IMR-90 (cell line): ENCODE measurements at places on chromosomes 11 and 22. TPM values are rescaled to one million over a fixed set of nuclear protein-coding genes. Genes with fewer than 3 reads are reported as not detected.

Gene OR2D2
- total RNA-seq, result 0.28 and 0.36 TPM in 2 replicates

Gene OR6A2
- total RNA-seq, result 0.56 and 0.72 TPM in 2 replicates

Gene SCARF2
- 3.4 and 4.2 TPM in 2 replicates for total RNA-seq

Gene APOA4
- total RNA-seq, result not detected in 2 replicates

Gene KDM4D
- 0.90 and 1.1 TPM in 2 replicates for total RNA-seq

Gene CDKN1C
- total RNA-seq, result 1.6 and 2.2 TPM in 2 replicates

Gene OAF
- total RNA-seq, result 9.9 and 10.8 TPM in 2 replicates

Gene MPPED2
- total RNA-seq, result not detected in 2 replicates

Gene RIMBP3B
- 0.18 and 0.28 TPM in 2 replicates for total RNA-seq

Gene APOBEC3G
- total RNA-seq, result 6.7 and 7.0 TPM in 2 replicates

Gene C11orf21
- total RNA-seq, result not detected in 2 replicates

Gene CSF2RB
- total RNA-seq, result not detected in 2 replicates

Gene PRODH
- not detected in 2 replicates for total RNA-seq

Gene CD59
- total RNA-seq, result 637 and 765 TPM in 2 replicates

Gene NTM
- 17.8 and 19.5 TPM in 2 replicates for total RNA-seq

Gene CYB5R2
- total RNA-seq, result 3.9 and 4.7 TPM in 2 replicates

Gene DERL3
- under 0.01 and 0.18 TPM in 2 replicates for total RNA-seq

Gene OR4A16
- total RNA-seq, result not detected in 2 replicates

Gene ZFTA
- 5.4 and 7.2 TPM in 2 replicates for total RNA-seq

Gene CARNS1
- under 0.01 TPM in 2 replicates for total RNA-seq

Gene MMP10
- total RNA-seq, result not detected in 2 replicates

Gene GPHA2
- not detected in 2 replicates for total RNA-seq

Gene MCAM
- total RNA-seq, result 131 and 165 TPM in 2 replicates

Gene IGLL1
- not detected in 2 replicates for total RNA-seq

Gene TRIM77
- total RNA-seq, result not detected in 2 replicates

Gene MMP8
- total RNA-seq, result under 0.01 and 0.18 TPM in 2 replicates

Gene KRTAP5-9
- total RNA-seq, result not detected in 2 replicates

Gene FAM181B
- not detected in 2 replicates for total RNA-seq

Gene ARHGEF17
- 19.4 and 21.7 TPM in 2 replicates for total RNA-seq

Gene IL17RA
- 5.2 and 5.8 TPM in 2 replicates for total RNA-seq

Gene PDE3B
- 1.1 and 1.3 TPM in 2 replicates for total RNA-seq

Gene SERPIND1
- total RNA-seq, result not detected in 2 replicates

Gene BIK
- 0.18 and 0.28 TPM in 2 replicates for total RNA-seq

Gene MAPK8IP1
- total RNA-seq, result 6.5 and 6.9 TPM in 2 replicates

Gene ADAMTS15
- 3.0 and 3.1 TPM in 2 replicates for total RNA-seq

Gene TRIM49
- total RNA-seq, result not detected in 2 replicates

Gene ZP1
- 0.18 and 0.28 TPM in 2 replicates for total RNA-seq

Gene MMP12
- not detected in 2 replicates for total RNA-seq

Gene LRRC32
- total RNA-seq, result 4.2 and 5.2 TPM in 2 replicates

Gene DEUP1
- not detected in 2 replicates for total RNA-seq

Gene C22orf42
- total RNA-seq, result not detected in 2 replicates

Gene LDHAL6A
- total RNA-seq, result not detected in 2 replicates

Gene P4HA3
- total RNA-seq, result 2.8 and 2.9 TPM in 2 replicates

Gene CDON
- total RNA-seq, result 2.2 and 3.8 TPM in 2 replicates

Gene ANGPTL5
- not detected in 2 replicates for total RNA-seq

Gene USP28
- 24.7 and 36.0 TPM in 2 replicates for total RNA-seq

Gene C1QTNF5
- 1.9 and 2.0 TPM in 2 replicates for total RNA-seq

Gene CHRNA10
- under 0.01 and 0.36 TPM in 2 replicates for total RNA-seq

Gene SPDYC
- not detected in 2 replicates for total RNA-seq

Gene PTGDR2
- under 0.01 TPM in 2 replicates for total RNA-seq

Gene CALCB
- total RNA-seq, result not detected in 2 replicates

Gene NRGN
- 0.54 and 0.83 TPM in 2 replicates for total RNA-seq

Gene BMAL1
- 9.9 and 13.1 TPM in 2 replicates for total RNA-seq

Gene CHADL
- 0.18 and 0.28 TPM in 2 replicates for total RNA-seq

Gene OR52E6
- not detected in 2 replicates for total RNA-seq

Gene OR2AT4
- not detected in 2 replicates for total RNA-seq
